Ovary (tissue), 10 donors: ENCODE measurements at places on chromosomes 6 and 20. TPM values are rescaled to one million over a fixed set of nuclear protein-coding genes. Genes with fewer than 3 reads are reported as not detected.

KIF6 gene
- polyA plus RNA-seq, result 0.15 TPM

EYS gene
- polyA plus RNA-seq, result 0.01 TPM

DNA sequence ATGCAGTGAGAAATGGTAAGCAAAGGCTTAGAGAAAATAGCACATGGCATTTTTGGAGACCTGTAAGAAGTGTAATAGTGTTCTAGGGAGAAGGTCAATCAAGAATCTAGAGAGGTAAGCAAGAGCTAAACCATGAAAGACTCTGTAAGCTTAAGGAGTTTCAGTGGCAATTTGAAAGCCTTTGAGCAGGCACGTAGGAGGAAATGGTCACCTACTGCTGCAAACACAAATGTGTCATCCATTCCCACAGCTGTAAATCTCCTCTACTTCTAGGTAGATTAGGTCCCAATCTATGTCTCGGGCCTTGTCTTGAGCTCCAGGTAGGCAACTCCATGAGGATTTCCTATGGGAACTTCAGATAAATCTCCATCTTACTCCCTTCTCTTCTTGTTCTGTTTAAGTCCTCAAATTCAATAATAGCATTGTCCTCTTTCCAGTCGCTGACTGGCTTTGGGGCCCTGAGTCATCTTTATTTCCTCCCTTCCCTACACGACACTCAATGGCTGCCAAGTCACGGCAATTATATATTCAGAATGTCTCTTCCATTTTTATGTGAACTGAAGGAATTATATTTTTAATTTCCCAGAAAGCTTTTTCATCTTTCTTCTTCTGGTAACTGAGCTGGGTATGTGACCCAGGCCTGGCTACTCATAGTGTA is 24.2 kb upstream of the PAQR8 start:
- H3K4me1 ChIP-seq, result peaks cover 7% of the 10 kb centered on the region
- H3K27ac ChIP-seq, result no peak overlapping the region
- H3K27me3 ChIP-seq, result no peaks in the 10 kb centered on the region
- H3K4me3 ChIP-seq, result no peak overlapping the region
- no peak for DNase-seq

- H3K4me1 ChIP-seq, result peaks cover 2% of the 10 kb centered on the region
- H3K36me3 ChIP-seq, result no peaks in the 10 kb centered on the region
- no peak overlapping the region for H3K27ac ChIP-seq
- H3K4me3 ChIP-seq, result no peak overlapping the region
- H3K27me3 ChIP-seq, result no peaks in the 10 kb centered on the region
- DNase-seq, result no peak
These were observed 21.4 kb upstream of the PRDM1 start for GRCh38 chr6:106064756-106065155.

GRCh38 chr20:10837901-10838300 is 164.1 kb upstream of the JAG1 start:
- no peaks in the 10 kb centered on the region for H3K27me3 ChIP-seq
- H3K27ac ChIP-seq, result no peak overlapping the region
- H3K4me1 ChIP-seq, result no peaks in the 10 kb centered on the region
- DNase-seq, result no peak
- H3K36me3 ChIP-seq, result no peaks in the 10 kb centered on the region
- H3K4me3 ChIP-seq, result no peak overlapping the region

- no peak overlapping the region for H3K4me3 ChIP-seq
- no peak overlapping the region for H3K27ac ChIP-seq
- no peaks in the 10 kb centered on the region for H3K4me1 ChIP-seq
- no peak for DNase-seq
- no peaks in the 10 kb centered on the region for H3K36me3 ChIP-seq
These were observed 37.1 kb upstream of the TFAP2A start for GRCh38 chr6:10451828-10452509.

GRCh38 chr20:37922016-37922415 is 19.1 kb downstream of the VSTM2L start:
- DNase-seq, result no peak
- no peaks in the 10 kb centered on the region for H3K4me1 ChIP-seq
- H3K4me3 ChIP-seq, result no peak overlapping the region
- H3K36me3 ChIP-seq, result no peaks in the 10 kb centered on the region
- no peaks in the 10 kb centered on the region for H3K27me3 ChIP-seq
